ENCODE measurements at places on chromosomes 1 and 21. TPM values are rescaled to one million over a fixed set of nuclear protein-coding genes. Genes with fewer than 3 reads are reported as not detected.

Gene GJA4
- polyA plus RNA-seq, result 31.9 TPM

Gene EXO1
- not detected for polyA plus RNA-seq

GRCh38 chr1:53835491-53835890, 2.6 kb downstream of the NDC1 start:
- H3K4me1 ChIP-seq, result no peaks in the 10 kb centered on the region
- H3K27ac ChIP-seq, result no peak overlapping the region
- no peaks in the 10 kb centered on the region for H3K36me3 ChIP-seq
- H3K27me3 ChIP-seq, result no peaks in the 10 kb centered on the region

DNA sequence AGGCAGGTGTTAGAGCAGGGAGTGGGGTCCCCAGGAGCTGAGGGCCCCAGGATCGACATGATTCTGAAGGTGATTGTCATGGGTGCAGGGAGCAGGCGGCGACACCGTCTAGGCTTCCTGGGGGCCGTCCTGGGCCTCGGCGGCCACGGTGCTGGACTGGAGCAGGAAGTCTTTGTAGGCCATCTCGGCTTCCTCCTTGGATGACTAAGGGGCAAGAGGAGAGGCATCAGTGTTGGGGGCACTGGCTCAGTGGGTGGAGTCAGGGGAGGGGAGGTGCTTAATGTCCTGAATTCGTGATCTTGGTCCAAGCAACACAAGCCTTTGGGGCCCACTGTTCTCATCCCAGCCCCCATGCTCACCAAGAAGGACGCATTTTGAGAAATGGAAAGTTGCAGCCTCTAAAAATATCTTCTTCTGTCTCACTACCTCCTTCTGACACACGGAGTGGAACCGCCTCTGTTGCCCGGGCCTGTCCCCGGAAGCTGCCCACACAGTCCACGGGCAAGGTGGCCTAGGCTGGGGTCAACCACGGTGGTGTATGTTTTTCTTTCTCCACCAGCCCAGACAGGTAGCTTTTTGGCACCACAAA, 8.6 kb upstream of the FCMR start:
- no peaks in the 10 kb centered on the region for H3K27me3 ChIP-seq
- H3K27ac ChIP-seq, result no peak overlapping the region
- H3K36me3 ChIP-seq, result no peaks in the 10 kb centered on the region
- H3K4me3 ChIP-seq, result no peak overlapping the region
- DNase-seq, result no peak

GRCh38 chr21:33828083-33828482, 87.5 kb downstream of the ATP5PO start:
- no peaks in the 10 kb centered on the region for H3K27me3 ChIP-seq
- no peak overlapping the region for H3K27ac ChIP-seq
- DNase-seq, result no peak
- peaks cover 33% of the 10 kb centered on the region for H3K4me1 ChIP-seq

DNA sequence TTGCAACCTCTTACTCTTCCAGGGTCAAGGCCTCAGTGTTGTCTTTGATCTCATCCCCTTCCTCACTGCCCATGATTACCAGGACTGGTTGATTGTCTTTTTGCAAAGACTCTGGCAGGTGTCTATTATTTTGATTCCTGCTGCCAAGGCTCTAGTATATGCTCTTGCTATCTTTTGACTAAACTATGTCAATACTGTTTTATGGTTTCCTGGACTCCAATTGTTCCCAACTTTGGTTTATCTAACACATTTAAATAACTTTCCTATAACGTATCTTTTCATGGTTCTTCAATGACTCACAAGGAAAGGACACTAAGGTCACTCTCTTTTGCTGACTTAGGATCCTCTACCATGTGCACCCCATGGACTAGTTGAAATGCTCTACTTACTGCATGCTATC, 141.5 kb downstream of the PTPRC start:
- no peaks in the 10 kb centered on the region for H3K27me3 ChIP-seq
- no peaks in the 10 kb centered on the region for H3K4me1 ChIP-seq

GRCh38 chr1:221961532-221962292, 219.8 kb upstream of the DUSP10 start:
- no peak overlapping the region for H3K27ac ChIP-seq
- H3K4me3 ChIP-seq, result no peak overlapping the region
- H3K4me1 ChIP-seq, result no peaks in the 10 kb centered on the region
- H3K36me3 ChIP-seq, result no peaks in the 10 kb centered on the region
- no peak for DNase-seq

- peak; percentile 64 for DNase-seq
- H3K36me3 ChIP-seq, result no peaks in the 10 kb centered on the region
- H3K4me3 ChIP-seq, result no peak overlapping the region
- no peaks in the 10 kb centered on the region for H3K4me1 ChIP-seq
These were observed 35.2 kb downstream of the EPHX1 start for GRCh38 chr1:225845097-225845496.

GRCh38 chr1:7975212-7975865, 13.8 kb downstream of the PARK7 start:
- DNase-seq, result peak; percentile 83
- H3K4me1 ChIP-seq, result no peaks in the 10 kb centered on the region
- no peak overlapping the region for H3K27ac ChIP-seq
- peaks cover 4% of the 10 kb centered on the region for H3K36me3 ChIP-seq

DNA sequence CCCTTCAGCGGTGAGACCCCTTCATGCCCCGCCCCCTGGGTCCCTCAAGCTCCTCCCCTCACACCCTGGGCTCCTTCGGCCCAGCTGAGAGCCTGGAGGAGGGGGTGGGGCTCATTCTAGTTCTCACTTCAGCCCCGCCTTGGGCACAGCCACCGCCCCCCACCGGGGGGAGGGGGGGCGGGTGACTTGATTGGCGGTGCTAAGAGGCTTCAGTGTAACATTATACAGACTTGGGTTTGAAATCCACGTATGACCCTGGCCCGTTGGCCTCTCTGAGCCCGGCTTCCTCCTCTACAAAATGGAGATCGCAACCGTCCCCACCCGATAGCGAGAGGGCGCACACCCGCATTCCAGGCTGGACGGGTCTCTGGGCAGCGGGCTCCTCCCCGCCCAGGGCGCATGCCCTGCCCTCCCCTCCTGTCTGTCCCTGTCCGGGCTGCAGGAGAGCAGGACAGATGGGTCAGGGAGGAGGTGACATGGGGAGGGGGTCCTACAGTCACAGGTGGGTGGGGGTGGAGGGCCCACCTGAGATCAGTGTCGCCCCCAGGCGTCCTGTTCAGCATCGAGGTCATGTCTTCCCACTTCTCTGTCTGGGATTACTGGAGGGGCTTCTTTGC, 5.1 kb downstream of the CLCNKB start:
- peak overlapping the region; percentile 53 for H3K4me3 ChIP-seq
- no peaks in the 10 kb centered on the region for H3K4me1 ChIP-seq
- H3K27ac ChIP-seq, result peak overlapping the region; percentile 41

- DNase-seq, result no peak
- no peak overlapping the region for H3K4me3 ChIP-seq
- H3K36me3 ChIP-seq, result no peaks in the 10 kb centered on the region
- H3K27ac ChIP-seq, result no peak overlapping the region
- H3K4me1 ChIP-seq, result no peaks in the 10 kb centered on the region
These were observed 26.2 kb upstream of the SLAMF1 start for GRCh38 chr1:160672789-160673695.

DNA sequence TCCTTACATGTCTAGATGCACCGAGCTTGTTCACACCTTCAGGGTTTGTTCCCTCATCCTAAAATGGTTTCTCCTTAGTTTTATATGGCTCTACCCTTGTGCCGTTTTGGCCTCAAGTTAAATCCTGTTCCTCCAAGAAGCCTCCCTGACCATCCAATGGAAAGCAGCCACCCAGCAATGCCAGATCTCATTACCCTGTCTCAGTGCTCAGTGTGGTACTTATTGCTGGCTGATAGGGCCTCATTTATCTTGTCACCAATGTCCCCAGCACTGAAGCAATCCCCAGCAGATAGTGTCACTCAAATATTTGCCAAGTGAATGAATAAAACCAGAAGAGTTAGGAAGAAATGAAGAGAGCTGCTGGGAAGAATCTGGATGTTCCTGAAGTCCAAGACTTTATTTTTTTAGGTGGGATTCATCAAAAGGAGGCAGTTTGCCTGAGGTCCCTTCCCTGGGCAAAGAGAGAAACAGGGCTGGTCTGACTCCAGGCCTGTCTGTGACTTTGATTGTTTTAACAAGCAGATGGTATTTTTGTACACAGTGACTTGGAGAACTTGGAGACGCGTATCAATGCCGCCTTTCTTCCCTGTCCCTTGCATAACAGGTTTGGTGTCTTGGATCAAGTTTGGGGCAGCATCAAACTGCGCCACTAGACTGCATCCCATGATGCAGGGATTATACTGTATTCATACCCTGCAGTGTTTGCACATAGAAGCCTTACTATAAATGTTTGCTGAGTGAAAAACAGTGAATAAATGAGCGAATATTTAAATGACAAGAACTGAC, 221.2 kb downstream of the DISC1 start:
- no peaks in the 10 kb centered on the region for H3K27me3 ChIP-seq
- H3K36me3 ChIP-seq, result no peaks in the 10 kb centered on the region
- no peak for DNase-seq

Data from kidney (tissue), 22 donors.